Stromal cell of bone marrow (primary cell): ENCODE measurements at places on chromosomes 3 and 15.

GRCh38 chr15:25883463-25884259, 20.5 kb upstream of the ATP10A start:
- DNase-seq = peak; percentile 59

- no peak for DNase-seq
Measured at GRCh38 chr3:53353202-53353601, 5.9 kb upstream of the DCP1A start.

GRCh38 chr15:75723171-75723846, 10.7 kb upstream of the CSPG4 start:
- DNase-seq = no peak

GRCh38 chr15:70442211-70442610, 321.1 kb downstream of the UACA start:
- DNase-seq = no peak

- peak; percentile 89 for DNase-seq
Measured at GRCh38 chr3:60610441-60611112, 640.7 kb downstream of the FHIT start.
